ENCODE measurements at places on chromosomes 5 and 9.

DNA sequence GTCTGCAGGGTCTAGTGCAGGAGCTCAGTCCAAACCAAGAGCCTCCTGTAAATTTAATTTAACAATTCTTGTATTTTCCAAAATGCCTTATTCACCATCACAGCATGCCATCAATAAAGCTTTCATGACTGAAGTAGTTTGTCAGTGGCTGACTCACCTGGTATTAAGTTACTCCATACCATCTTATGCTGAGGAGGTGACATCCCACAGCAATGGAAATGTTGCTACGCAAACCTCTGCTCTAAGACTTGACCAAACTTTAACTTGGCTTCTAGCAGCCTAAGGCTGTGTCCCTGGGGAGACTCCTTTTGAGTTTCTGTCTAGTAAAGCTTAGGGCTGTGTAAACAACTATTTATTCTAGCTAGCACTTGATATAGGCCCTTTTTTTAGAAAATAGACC, 1231.3 kb upstream of the CDH18 start:
- DNase-seq: no peak

DNA sequence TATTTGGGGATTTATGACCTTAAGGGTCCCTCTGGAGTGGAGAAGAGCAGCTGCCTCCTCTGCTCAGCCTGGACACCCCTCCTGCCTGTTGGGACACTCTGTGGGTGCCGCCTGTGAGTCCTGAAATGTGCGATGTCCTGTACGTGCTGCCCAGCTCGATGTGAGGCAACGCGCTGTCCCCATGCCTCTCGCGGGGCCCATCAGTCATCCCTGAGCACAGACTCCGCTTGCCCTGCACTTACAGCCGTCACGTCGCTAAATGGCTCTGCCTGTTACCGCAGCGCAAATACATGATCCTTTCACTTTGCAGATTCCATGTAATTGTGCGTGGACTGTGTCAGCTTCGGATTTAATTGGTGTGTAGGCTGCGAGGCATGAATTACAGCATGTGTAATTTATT, 27.1 kb downstream of the IRX4 start:
- no peak for DNase-seq

- DNase-seq: no peak
Measured at GRCh38 chr5:50415912-50416311, 25.2 kb downstream of the EMB start.

- no peak for DNase-seq
Measured at GRCh38 chr5:125834438-125835115, 588.6 kb upstream of the GRAMD2B start.

DNA sequence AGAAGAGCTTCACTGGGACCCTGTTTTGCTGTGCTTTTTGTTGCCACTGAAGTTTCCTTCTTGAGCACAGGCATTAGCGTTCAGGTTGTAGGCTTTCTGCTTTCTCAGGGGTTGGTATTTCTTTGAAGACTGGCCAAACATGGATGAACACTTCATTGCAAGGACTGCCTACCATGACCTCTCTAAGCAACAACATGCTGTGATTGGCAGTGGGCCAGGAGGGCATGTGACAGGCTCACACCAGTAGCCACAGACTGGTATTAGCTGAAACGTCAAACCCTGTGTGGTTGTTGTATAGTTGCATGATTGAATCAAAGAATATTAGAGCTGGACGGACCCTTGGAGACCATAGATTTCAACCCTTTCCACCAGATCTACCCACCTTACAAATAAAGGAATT, 20.0 kb upstream of the MLANA start:
- no peak for DNase-seq

GRCh38 chr5:147348046-147348445, 113.2 kb downstream of the STK32A start:
- no peak for DNase-seq

DNA sequence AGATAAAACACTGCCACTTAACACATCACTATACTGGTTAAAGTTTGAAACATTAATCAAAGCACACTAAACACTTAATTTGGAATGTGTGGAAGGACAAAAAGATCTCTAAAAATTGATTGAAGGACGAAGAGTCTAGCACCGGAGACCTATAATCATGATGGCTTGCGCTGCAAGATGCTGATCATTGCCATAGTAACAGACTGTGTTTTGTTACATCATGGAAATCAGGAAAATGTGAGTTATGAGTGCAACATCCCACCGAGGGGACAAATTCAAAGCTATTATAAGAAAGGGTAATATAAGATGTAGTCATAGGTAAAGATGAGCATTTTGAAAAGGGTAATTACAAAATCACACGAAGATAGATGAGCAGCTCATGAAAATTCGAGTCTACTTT, 278.8 kb upstream of the CTNND2 start:
- DNase-seq: no peak

GRCh38 chr5:39947657-39948056, 522.9 kb upstream of the DAB2 start:
- DNase-seq: no peak

- DNase-seq: no peak
Measured at GRCh38 chr9:107705521-107705920, 216.0 kb upstream of the KLF4 start.

GRCh38 chr9:34610434-34611206, 1.3 kb downstream of the RPP25L start:
- DNase-seq: no peak

DNA sequence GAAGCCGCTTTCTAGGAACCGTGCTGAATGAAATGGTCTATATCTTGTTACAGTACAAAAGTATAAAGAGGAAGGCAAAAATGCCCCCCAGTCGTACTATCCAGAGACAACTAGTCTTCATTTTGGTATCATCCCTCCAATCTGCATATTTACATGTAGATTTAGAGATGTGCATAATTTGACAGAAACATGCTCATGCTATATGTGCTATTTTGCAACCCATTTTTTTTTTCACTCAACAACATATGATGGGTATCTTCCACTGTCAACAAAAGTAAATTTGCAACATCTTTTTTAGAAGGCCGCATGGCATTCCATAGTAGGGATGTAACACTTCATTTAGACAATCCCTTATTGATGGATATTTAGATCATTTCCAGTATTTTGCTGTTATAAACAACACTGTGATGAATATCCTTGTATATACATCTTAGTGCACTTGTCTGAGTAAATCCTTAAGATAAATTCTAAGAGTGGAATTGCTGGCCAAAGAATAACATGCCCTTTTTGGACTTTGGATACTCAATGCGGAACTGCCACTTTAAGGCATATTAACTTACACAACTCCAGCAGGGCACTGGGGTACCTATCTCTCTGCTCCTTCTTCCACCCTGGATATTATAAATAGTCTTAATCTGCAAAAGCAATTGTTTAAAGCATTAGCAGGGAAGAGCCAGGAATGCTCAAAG, 71.1 kb upstream of the SH3PXD2B start:
- no peak for DNase-seq

DNA sequence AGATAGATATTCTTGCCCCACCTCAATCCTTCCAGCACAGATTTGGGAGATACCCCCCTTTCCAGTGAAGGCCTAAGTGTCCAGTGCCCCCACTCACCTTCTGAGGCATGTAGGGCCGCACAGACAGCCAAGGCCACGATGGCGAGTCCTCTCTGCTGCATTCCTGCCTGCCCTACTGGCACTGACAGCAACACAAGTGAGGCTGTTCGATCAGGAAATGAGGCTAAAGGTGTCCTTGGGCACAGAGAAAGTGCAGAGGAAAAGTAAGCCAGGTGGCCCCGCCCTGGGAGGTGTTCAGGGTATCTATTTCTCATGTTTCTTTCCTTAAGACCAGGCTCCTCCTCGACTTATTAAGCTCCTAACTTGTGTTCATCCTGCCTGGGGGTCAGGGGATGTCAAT, at the start of gene CCL28:
Gene CCL28 (minus strand): TSS at position 236 of the 400 bp plus-strand sequence. CDS start 75 bp downstream, at position 161.
- DNase-seq: no peak

- no peak for DNase-seq
Measured at GRCh38 chr5:136724161-136724560, 358.8 kb upstream of the TRPC7 start.

DNA sequence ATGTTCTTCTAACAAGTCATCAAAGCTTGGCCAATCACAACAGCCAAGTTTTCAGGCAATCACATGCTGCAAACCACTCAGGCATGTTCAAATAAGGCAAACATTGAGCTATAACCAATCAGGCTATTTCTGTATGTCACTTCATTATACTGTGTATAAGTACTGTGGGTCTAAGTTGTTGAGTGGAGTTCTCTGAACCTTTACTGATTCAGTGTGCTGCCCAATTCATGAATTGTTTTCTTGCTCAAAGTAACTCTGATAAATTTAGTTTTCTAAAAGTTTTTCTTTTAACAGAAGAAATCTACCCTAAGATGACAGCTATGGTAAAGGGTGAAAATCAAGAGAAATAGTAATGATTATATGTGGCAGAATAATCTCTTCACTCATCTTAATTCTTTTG, 805.4 kb upstream of the NUDT12 start:
- no peak for DNase-seq

DNA sequence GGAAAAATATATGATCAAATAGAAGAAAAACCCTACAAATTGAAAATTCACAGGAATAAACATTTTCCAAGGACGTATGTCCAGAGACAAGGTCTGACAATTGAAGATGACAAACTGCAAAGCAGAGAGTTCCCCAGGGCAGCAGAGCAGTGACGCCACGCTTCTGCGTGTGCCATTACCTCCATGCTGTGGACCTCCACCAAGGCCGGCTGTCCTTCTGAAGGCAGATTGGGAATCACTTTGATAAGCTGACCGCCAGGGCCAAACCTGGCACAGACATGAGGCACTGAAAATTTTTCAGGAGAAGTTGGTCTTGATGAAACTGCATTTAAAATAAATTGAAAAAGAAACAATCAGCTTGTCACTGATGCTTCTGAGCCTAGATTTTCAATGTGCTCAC, 18.6 kb downstream of the SEC16A start:
- no peak for DNase-seq

Measured in activated effector memory CD4-positive, alpha-beta T cell treated with anti-CD3 and anti-CD28 coated beads, Interleukin-2, amount 50 U/mL, for 16 hours (primary cell).